ENCODE measurements at places on chromosomes 5 and 9.

GRCh38 chr9:135269912-135270830 is 182.7 kb downstream of the OLFM1 start:
- no peak for DNase-seq

- DNase-seq: no peak
Measured at GRCh38 chr5:82222597-82223574, 55.3 kb downstream of the RPS23 start.

DNA sequence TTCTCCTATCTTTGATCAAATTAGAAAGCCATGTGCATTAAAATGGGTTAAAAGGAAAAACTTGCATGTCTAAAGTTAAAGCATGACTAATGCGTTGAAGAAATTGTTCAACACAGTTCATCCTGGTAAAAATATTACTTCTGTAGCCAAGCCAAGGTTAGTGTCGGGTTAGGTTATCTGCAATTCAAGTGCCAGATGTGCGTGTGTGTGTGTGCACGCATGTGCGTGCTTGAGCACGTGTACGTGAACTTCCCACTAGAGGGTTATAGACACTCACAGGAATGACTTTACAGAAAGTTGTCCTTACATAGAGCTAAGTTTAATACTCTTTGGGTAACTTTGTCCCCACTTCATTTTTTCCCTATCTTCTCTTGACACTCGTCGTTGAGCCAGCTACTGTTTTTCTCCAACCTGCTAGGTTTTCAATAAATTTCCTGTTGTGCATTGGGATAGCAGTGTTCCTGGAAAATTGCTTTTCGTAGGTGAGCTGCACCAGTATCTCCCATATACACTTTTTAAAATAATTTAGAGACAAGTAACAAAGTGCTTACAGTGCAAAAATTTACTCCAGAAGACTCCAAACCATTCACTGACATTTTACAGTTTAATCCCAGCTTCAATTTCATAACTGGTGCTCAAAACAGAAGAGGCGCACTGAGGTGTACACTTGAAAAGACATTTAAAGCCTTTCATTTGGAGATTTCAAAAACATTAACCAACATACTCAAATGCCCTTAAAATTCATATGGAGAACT is 353.8 kb downstream of the NFIB start:
- DNase-seq: no peak

- DNase-seq: no peak
Measured at GRCh38 chr5:95261437-95262175, 23.3 kb downstream of the MCTP1 start.

- DNase-seq: no peak
Measured at GRCh38 chr5:111013011-111013410, 58.5 kb upstream of the TSLP start.

GRCh38 chr5:101390151-101390908 is 487.2 kb upstream of the ST8SIA4 start:
- DNase-seq: no peak

- DNase-seq: no peak
Measured at GRCh38 chr5:169079697-169080096, 221.2 kb downstream of the SLIT3 start.

GRCh38 chr9:109705515-109705914 is 74.5 kb upstream of the PALM2AKAP2 start:
- DNase-seq: no peak

Data from stimulated activated CD8-positive, alpha-beta memory T cell treated with anti-CD3 and anti-CD28 coated beads, Interleukin-4, amount 100 ng/mL, for 1 hour (primary cell).